ENCODE measurements at places on chromosomes 7 and 10. TPM values are rescaled to one million over a fixed set of nuclear protein-coding genes. Genes with fewer than 3 reads are reported as not detected.

DNA sequence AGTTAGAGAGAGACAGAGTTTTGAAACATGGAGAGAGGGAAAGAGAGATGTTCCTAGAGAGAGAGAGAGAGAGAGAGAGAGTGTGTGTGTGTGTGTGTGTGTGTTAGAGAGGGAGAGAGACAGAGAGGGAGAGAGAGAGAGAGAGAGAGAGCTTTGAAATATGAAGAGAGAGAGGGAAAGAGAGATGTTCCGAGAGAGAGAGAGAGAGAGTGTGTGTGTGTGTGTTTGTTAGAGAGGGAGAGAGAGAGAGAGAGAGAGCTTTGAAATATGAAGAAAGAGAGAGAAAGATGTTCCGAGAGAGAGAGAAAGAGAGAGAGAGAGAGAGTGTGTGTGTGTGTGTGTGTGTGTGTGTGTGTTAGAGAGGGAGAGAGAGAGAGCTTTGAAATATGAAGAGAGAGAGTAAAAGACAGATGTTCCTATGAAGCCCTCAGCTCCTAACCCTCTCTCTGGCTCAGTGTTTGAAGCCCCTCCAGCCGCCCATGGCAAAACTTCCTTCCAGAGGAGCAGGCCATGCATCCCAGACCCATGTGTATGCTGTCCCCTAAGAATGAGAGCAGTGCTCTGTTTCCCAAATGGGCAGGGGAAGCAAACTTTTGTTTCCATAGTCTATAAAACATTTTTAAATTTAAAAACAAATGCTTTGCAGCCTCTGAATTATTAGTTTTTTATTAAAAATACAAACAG is 130.9 kb downstream of the KCNMA1 start:
- no peak for DNase-seq

DNA sequence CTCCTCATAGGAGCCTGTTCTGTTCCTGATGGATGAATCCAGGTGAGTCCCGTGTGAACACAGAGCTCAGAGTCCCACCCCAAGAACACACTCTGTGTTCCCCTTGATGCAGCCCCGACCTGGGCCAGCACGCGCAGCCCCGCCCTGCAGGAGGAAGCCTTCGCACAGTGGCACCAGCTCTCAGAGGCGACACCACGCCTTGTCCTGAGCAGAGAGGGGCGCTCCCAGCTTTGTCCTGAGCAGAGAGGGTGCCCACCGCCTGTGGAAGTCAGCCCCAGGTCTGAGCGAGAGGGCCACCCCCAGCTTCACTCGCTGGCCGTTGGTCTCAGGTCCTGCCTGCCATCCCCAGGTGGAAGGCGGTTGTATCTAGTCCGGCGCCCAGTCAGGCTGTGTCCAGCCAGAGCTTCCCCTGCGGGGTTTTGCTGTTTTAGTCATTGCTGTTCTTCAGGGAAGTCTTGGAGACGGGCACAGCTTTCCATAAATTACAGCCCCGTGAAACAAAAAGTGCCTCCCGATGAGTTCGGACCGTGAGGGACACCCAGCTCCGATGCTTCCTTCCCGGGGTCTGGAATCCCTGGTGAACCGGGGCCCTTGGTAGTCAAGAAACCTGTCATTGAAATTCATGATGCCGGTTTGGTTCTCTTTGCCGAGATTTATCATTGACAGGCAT is 43.6 kb downstream of the NKX6-2 start:
- DNase-seq, result no peak

GRCh38 chr7:32092346-32092745 is 22.1 kb upstream of the PDE1C start:
- no peak for DNase-seq

Gene SUGCT
- total RNA-seq, result 4.4 TPM

DNA sequence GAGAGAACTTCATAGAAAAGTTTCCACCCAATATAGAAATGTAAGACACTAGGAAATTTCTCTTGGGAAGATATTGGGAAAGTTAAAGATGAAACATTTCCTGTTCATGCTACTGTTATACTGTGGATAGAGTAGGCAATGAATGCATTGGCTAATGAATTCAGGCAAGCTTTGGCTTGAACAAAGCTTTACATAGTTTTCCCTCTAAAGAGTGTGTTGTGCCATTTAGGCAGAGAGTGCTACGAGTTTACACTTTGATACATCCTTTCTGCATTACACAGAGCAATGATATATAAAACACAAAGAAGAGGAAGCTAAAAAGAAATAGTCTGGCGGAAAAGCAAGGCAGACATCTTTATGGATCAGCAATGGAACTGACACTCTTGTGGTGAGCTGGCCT is 125.9 kb upstream of the SHH start:
- no peak for DNase-seq

- DNase-seq, result no peak
These were observed 105.9 kb downstream of the ANKRD7 start for GRCh38 chr7:118330388-118330787.

- DNase-seq, result no peak
These were observed 167.3 kb downstream of the EGFR start for GRCh38 chr7:55185941-55186609.

GRCh38 chr10:51667678-51668335 is 31.6 kb downstream of the CSTF2T start:
- DNase-seq, result no peak

DNA sequence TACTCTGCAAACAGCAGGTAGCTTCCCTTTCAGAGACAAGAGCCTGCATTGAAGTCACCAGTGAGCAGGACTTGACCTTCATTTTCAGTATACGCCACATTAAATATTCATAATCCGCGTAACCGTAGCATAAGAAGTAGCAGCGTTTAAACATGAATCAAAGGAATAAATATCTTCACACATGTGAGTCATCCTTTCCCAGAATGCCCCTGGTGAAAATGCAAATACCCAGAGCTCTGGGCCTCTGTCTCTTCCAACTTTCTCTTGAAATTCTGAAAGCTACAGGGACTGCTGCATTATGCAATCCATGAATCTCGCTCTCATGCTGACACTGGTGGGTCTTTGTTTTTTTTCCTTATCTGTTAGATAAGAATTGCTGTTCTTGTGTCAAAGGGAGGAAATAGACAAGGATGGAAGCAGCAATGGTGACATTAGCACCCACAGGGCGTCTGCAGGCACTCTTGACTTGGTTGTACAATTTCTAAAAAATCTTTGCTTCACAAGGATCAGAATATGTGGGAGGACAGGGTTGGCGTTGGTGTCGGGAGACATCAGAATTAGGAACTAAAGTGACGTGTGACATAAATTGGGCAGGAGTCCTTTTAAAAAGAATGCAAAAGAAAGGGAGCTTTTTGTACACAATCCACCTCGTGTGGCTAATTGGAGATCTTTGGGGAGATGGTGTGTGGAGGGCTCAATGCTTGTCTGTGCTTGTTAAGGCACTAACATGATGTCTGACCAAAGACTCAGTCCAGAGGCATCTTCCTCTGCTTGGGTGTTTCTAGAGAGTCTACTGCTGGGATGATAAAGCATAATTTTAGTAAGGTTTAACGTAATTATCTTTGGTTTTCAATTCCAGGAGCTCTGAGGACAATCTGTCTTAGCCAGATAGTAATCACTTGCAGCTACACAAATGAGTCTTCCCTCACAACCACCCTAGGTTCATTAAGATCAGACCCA is 390.3 kb downstream of the KCNMA1 start:
- no peak for DNase-seq

DNA sequence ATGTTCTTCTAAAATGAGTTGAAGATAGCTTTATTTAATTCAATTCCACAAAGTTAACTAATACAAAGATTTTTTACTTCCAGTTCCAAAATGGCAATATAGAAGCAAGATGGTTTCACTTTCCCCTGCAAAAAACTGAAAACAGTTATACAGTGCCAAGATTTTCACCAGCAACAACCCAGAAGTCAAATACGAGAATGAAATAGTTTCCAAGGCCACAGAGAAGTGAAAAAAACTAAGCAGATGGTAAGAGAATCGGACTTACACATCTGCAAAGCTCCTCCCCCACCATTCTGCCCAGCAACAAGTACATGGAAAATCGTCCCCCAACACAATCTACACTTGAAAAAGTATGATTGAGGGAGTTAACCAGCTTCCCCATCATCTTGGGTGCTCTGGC is 30.3 kb upstream of the KEL start:
- no peak for DNase-seq

- no peak for DNase-seq
These were observed 259.1 kb downstream of the KLF6 start for GRCh38 chr10:3525832-3526449.

- no peak for DNase-seq
These were observed 71.9 kb upstream of the HABP2 start for GRCh38 chr10:113480851-113481502.

GRCh38 chr7:117323851-117324711 is 1.2 kb upstream of the WNT2 start:
- peak; percentile 46 for DNase-seq

DNA sequence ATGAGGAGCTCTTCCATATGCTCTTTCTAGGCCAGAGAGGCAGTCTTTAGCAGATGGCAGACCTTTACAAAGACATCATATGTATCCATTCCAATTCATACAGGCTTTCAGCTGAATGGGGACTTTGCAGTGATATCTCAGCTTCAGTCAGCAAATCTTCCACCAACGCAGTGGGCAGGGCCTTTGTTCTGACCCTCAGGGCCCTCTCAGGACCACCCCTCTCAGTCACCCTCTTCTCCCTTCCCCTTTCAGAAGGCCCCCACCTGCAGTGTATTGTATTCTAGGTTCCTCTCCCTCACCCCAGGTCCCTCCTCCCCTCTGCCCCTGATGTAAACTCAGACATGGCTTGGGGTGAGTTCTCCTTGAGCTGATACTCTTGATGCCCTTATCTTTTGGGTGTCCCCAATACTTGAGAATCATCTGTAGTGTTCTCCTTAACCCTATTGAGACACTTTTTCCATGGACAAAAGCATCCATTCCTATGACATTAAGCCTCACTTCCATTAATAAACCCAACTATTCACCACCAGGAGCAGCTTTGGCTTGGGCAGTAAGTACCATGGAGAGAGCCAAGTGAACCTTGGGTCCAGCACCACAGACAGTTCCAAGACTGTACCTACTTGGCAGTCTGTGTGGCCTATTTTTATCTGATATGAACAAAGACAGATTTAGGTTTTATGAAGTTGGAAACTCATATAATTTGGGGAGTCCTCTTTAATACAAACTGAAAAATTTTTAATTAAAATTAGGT is 62.7 kb downstream of the ADCYAP1R1 start:
- no peak for DNase-seq

Gene GPR146
- 29.7 TPM for total RNA-seq

All from heart left ventricle (tissue), 16 donors.